Kidney tubule cell (primary cell): ENCODE measurements at places on chromosomes 3 and 15.
A peak's percentile ranks its signal among the peaks of the same experiment; 100 is the strongest.

GRCh38 chr15:74511583-74511982, 29.4 kb upstream of the ARID3B start:
- peak; percentile 82 for DNase-seq

GRCh38 chr3:111943533-111943932, 35.3 kb upstream of the ABHD10 start:
- no peak for DNase-seq

DNA sequence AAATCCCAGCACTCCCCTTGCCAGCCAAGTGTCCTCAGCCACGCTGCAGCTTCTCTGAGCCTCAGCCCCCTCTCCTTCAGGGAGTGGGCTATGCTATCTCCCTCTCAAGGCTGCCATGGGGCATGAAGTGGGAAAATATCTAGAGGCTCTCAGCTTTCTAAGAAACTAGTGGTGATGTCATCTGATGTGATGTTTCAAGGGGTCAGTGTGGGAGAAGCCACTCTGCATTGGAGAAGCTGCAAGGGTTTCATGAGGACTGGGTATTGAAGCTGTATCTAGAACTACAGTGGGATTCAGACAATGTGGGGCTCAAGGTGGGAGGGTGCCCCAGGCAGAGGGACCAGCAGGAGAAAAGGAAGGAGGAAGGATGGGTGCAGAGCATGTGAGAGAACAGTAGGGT, 210.2 kb downstream of the TLE3 start:
- no peak for DNase-seq

DNA sequence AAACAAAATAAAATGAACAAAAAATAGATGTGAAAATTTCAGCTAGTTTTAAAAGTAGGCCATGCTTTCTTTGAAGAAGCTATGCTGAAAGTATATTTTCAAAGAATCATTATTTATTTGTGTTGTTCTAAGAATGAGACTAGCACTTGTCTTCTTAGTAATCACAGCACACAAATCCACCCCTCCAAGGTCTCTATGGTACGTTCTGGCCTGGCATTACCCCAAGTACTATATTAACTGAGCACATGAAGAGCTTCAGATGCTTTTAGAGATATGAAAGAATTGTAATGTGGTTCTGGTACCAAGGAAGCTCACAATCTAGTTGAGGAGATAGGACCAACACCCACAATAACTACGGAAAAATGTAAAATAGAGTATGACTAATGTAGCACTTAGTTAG, 416.5 kb downstream of the PLCL2 start:
- no peak for DNase-seq

DNA sequence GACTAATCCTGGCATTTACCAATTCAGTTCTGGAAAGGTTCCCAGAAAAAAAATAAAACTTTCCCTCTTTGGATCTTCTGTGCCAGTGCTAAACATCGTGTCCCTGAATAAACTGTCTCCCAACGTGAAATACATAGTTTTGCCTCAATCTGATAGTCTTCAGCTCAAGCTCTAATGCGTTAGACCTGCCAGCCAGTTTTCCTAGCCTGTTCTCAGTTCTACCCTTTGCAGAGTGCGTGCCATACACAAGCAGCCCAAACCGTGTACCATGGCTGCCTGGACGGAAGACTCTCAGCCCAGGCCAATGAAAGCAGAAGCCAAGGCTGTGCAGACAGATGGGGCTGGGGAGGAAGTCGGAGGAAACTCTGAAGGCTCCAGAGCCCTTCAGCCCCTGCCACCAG, 11.4 kb upstream of the OCA2 start:
- DNase-seq = no peak

DNA sequence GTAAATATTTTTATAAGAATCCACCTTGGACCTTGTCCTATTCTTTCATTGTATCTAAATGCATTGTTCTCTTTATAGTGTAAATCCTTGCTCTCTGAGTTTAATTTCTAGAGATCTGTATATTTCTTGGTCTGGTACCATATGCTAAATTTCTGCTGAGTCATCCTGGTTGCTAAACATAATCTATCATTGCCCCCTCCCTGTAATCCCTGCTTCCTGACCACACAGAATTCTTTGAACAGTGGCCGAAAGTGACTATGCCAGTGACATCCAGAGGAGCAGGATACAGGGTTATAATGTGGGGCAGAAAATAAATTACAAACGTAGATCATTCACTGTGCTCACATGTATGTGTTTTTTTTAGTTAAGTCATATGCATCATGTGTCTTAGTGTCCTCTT, 143.1 kb downstream of the DIPK2A start:
- no peak for DNase-seq

DNA sequence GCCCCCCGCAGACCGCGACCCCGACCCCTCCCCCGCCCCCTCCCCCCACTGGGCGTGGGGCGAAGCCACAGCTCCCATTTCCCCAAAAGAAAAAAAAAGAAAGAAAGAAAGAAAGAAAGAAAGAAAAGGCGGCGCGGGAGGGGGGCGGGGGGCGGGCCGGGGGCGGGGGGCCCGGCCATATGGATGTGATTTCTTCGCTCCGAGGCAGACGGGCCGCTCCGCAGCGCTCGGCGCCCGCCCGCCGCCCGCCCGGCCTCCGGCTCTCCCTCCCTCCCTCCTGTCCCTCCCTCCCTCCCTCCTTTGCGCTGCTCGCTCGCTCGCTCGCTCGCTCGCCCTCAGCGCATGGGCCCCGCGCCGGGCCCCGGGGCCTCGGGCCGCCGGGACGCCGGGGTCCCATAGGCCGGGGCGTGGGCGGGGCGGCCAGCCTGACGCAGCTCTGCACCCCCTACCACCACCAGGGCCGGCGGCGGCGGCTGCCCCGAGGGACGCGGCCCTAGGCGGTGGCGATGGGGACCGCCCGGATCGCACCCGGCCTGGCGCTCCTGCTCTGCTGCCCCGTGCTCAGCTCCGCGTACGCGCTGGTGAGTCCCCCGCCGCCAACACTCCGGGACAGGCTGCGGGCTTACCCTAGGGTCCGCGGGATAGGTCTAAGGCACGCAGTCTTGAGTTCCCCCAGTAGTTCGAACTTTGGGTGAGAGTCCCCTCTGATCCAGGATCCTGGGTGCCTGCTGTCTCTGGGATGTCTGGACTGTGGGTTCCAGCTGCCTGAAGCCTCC, 5.7 kb downstream of the PTH1R start:
- peak; percentile 39 for DNase-seq

- DNase-seq = peak; percentile 56
Measured at GRCh38 chr15:99062226-99062625, 42.7 kb upstream of the SYNM start.

- DNase-seq = peak; percentile 17
Measured at GRCh38 chr3:62611541-62612240, 238.3 kb upstream of the FEZF2 start.

GRCh38 chr15:72700076-72700475, 14.1 kb downstream of the BBS4 start:
- no peak for DNase-seq

DNA sequence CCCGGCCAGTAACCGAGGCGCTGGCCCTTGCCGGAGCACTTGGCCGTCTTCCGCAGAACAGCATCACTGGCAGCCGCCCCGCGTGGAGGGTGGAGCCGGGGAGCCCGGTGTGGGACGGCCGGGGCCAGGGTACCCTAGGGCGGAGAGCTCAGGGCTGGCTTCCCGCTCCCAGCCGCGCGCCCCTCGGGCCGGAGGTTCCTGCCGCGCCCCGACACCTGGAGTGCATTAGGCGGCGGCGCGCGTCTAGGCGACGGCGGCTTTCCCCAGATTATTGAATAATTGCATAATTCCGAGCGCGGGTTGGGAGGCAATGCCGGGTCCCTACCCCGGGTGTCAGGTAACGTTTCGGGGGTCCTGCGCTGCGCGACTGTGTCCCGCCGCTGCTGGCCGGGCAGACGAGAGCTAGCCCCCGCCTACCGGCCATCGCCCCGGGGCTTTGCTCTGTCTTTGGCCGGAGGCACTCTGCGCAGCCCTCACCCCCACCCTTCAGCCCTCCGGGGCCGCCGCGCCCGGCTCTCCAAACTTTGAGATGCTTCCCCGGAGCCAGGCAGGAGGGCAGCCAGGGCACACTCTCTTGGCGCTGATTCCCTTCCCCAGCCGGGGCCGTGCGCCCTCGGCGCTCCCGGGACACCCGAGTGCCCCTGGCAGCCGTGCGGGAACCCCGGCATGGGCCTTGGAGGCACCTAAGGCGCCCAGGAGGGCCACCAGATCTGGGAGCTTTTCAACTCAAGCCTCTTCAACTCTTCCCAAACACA, 749 bp downstream of the ITGA11 start:
- DNase-seq = no peak

DNA sequence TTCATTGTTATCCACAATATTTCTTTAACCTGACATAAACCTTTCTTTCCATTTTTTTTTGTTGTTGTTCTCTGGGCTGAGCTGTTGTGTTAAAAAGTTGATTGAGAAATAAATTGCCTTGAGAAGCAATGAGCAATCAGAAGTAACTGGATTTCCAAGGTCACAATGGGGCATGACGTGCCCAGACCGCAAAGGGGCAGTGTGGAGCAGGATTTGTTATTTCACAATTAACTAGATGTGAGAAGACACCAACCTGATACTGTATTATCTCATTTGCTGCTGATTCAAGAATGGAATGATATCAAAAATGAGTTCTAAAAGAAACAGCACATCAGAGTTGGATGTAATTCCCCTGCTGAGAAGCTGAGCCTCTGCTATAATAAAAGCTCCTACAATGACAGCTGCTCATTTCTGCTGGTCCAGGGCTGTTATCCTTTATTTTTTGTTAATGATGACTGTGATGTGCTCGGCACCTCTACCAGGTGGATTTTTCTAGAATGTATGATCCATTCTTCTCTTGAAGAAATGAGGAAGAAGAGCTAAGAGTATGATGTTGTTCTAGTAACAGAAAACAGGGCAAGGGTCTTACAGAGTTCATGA, 28.1 kb downstream of the CPNE4 start:
- peak; percentile 39 for DNase-seq

DNA sequence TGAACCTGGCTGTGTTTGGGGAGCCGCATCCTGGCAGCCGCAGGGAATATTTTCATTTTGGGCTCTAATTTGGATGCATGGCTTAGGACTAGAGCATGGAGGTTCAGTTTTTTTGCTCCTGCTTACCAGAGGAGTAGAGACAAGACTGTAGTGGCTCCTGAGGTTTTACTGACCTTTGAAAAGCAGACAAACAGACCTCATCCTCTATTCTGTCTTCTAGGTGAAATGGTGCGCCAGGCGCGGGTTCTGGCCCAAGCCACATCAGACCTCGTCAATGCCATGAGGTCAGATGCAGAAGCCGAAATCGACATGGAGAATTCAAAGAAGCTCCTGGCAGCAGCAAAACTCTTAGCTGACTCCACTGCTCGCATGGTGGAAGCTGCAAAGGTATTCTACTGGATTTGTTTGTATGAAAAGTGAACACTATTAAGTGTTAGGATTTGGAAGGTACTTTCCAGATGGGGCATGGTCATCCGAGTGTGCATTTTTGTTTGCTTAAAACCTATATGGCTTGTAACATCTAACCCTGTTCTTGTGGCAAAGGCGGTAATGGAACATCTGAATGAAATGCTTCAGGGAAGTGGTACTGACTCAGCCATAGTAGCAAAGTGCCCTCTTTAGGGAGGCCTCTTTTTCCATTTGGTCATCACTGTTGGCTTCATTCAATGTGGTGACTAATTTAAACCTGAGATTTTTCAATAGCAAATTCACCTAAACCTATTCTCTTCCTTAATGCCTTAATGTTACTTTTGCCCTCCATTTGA, 330.7 kb upstream of the TPM1 start:
- peak; percentile 46 for DNase-seq

DNA sequence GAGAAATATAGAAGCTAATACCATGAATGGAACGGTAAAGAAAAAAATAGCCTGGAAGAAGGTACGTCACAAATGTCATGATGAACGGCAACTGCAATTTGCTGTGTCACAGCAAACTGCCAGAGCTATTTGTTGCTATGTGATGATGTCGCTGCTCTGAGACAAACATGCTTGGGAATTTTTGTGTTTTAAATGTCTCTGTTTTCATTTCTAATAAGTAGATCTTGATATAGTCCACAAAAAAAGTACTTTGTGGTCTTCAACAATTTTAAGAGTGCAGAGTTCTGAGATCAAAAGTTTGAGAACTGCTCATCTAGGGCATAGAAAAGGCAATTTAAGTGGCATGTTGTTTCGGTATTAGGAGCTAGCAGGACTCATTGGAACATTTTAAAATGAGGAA, 4.3 kb upstream of the NR1D2 start:
- DNase-seq = no peak

GRCh38 chr15:24734396-24734795, 58.8 kb downstream of the NPAP1 start:
- DNase-seq = peak; percentile 75

DNA sequence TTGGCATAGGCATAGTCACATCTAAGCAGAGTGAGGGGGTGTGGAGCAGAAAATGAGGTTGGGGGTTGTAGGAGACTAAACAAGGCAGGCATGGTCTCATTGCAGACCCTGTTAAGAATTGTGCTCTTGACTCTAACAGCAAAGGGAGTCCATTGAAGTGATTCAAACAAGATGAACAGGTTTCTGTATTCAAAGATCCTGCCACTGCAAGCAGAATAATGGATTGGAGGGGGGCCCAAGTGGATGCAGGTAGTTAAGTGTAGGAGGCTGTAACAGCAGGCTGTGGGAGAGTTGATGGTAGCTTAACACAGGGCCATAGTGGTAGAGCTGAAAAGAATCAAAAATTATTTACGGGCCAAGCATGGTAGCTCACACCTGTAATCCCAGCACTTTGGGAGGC, 34.4 kb downstream of the CASR start:
- DNase-seq = no peak

DNA sequence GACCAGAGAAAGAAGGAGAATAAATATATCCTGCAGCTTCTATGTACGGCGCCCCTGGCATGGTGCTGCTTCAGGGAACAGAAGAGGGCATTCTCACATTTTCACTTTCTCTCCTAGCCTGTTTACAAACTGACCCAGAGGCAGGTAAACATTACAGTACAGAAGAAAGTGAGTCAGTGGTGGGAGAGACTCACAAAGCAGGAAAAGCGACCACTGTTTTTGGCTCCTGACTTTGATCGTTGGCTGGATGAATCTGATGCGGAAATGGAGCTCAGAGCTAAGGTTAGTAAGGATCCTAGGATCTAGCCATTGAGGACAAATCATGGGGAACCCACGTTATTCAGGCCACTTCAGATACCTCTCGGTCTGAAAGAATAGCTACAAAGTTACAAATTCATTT, 26.4 kb downstream of the HACD3 start:
- no peak for DNase-seq

- DNase-seq = peak; percentile 4
Measured at GRCh38 chr3:17686613-17687012, 55.8 kb downstream of the TBC1D5 start.

GRCh38 chr3:14147617-14148016, 22.8 kb downstream of the TMEM43 start:
- DNase-seq = no peak

DNA sequence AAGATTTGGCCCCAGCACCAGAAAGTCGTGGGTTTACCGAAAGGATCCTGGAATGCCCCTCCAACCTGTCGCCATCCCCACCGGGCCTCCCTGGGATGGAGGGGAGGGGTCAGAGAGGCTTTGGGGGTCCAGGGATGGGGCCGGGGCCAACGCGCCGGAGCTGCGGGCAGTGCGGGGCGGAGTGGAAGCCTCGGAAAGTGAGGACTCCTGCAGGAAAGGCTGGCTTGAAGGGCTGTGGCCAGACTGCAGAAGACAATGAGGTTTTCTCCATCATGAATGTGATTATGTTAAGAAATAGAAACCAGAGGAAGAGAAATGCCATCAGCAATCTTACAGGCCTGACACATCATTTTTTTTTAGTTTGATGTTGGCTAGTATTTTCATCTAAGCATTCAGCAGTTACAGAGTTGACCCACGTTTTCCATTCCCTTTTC, 738 bp downstream of the YEATS2 start:
- peak; percentile 35 for DNase-seq
